Stimulated activated naive CD8-positive, alpha-beta T cell treated with anti-CD3 and anti-CD28 coated beads, Interleukin-15, Interleukin-2, amounts not matched to agents 100 U/mL and 50 U/mL, for 24 hours (primary cell): ENCODE measurements at places on chromosomes 5 and 9.

DNA sequence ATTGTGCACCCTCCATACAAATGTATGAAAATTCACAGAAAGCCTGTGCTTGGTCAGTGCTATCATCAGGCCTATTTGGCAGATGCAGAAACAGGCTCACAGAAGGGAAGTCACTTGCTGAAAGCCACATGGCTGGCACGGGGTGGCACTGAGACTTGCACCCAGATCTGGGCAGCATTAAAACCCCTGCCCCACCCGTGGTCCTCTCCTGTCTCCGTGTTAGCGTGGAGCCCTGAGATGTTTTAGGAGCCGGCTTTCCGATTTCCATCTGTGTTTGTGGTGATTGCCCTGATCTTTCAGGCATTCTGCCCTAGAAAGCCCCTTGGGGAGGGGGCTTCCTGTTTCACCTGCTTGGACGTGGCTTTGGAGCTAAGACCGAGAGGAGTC is 102.2 kb upstream of the IER5L start:
- no peak for DNase-seq

GRCh38 chr5:67941614-67942401 is 273.7 kb upstream of the PIK3R1 start:
- DNase-seq = no peak

- DNase-seq = no peak
Observed at GRCh38 chr5:132142459-132142858, 68.9 kb downstream of the CSF2 start.

DNA sequence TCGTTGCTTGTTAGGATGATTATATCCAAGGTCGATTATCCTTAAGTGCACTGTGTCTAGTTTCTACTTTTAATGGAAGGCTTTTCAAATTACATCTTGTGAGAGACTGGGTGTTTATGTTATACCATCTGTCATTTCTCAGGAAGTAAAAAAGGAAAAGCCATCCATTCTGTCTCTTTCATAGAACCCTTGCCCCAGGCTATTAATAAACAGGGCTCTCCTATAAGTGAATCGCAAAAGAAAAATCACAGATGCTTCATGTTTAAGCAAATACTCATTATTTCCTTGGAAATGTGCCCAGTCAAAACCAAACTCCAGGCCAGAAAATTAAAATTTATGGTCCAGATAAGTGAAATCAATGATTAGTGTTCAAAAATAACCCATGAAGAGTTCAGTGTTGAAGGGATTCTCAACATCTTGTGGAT is 58.1 kb downstream of the STARD4 start:
- DNase-seq = no peak

DNA sequence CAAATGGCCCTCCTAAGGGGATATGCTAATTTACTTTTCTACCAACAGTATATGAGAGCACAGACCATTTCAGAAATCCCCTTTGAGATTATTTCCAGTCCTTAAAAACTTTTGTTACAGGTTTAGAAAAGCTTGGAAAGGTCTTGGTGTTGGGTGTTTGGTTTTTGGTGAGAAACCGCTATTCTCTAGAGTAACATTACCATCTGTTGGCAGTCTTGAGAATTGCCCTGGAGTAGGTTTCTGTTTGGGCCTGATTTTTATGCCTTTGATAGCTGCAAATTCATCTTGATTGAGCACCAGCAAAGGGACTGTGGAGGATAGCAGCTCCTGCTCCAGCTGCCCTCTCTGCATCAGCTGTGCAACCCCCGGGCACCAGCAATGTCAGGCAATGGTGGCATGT is 8.0 kb downstream of the NUDT2 start:
- no peak for DNase-seq

GRCh38 chr5:6206501-6206900 is 171.8 kb downstream of the MED10 start:
- DNase-seq = no peak

GRCh38 chr9:97501972-97502221 is 431 bp downstream of the TMOD1 start:
- no peak for DNase-seq

GRCh38 chr9:120757026-120757913 is 35.9 kb downstream of the FBXW2 start:
- DNase-seq = no peak

- DNase-seq = no peak
Observed at GRCh38 chr5:42483472-42484154, 60.4 kb downstream of the GHR start.

GRCh38 chr9:21028466-21028865 is 3.0 kb downstream of the HACD4 start:
- DNase-seq = no peak

- no peak for DNase-seq
Observed at GRCh38 chr9:17987189-17987588, 408.3 kb downstream of the SH3GL2 start.

DNA sequence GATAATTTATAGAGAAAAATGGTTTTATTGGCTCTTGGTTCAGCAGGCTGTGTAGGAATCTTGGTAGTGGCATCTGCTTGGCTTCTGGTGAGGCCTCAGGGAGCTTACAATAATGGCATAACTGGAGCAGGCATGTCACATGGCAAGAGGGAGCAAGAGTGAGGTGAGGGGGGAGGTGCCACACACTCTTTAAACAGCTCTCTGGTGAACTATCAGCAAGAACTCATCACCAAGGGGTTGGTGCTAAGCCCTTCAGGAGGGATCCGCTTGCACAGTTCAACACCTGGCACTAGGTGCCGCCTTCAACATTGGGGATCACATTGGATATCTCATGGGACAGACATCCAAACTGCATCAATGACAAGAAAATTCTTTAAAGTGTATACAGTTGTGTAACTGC is 10.5 kb downstream of the GPBP1 start:
- DNase-seq = no peak

DNA sequence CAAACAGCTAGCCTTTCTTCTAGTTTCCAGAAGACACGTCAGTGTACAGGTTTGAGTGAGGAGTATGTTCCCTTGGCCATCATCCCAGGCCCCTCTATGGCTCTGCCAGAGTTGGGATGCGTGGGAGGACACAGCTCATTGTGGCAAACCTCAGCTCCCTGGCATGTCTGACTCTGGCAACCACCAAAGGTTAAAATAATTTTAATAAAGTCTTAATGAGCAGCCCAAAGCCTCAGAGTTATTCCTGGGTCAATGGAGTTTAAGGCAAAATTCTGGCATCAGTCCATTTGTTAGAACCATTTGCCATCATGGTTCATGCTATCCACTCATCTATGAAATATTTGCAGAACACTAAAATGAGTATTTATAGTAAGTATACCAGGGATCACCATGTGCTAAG is 79.8 kb upstream of the PAPPA start:
- no peak for DNase-seq

DNA sequence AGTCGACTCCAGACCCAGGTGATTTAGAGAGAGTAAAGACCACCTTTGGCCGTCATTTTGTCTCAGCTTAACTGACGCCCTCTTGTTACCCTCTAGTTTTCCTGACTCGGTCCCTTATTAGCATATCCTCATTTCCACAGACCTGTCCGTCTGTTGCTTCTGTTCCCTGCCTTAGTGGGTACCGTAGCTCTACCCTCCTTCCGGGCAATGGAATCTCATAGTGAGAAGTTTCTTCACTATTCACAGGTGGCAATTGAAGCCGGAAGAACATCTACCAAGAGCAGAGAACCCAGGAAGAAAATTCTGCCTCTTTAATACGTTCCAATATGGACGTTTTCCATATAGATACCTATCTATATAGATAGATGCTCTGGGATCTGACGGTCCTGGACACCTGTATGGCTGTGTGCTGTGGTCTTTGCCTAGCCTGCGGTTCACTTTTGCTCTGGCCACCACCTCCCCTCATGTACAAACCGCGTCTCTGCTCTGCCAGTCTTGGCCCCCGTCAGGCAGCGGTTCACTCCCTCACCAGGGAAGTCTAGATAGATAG is 652 bp upstream of the TMEM161B start:
- no peak for DNase-seq

DNA sequence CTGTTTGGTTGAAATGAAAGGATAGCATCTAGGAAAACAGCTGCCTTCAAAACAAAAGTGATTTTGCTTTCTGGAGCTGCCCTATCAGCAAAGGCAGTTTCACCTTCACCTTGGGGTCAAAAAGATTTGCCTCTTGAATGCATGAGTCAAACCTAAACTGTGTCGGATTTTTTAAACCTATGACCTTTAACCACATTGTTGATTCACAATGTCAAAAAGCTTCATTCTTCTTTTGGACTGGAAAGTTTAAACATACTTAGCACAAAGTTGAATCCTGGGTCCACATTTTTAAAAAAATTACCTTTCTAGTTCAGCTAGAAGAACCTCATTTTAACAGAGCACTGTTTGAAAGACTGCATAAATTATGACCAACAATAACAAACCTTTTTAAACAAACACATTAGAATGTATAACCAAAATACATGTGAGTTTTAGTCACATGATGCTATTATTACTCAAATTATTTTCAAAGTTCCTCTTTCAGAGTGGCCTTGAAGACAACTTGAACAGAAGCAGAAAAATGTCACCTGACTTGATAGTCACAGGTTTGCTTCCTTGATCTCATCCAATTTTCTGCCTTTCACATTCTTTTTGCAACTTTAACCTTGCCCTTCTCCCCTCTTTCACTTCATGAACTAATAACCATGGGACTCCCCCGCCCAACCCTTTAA is 109.7 kb upstream of the LHFPL2 start:
- no peak for DNase-seq

GRCh38 chr5:1152156-1152555 is 40.3 kb upstream of the SLC12A7 start:
- peak; percentile 20 for DNase-seq

DNA sequence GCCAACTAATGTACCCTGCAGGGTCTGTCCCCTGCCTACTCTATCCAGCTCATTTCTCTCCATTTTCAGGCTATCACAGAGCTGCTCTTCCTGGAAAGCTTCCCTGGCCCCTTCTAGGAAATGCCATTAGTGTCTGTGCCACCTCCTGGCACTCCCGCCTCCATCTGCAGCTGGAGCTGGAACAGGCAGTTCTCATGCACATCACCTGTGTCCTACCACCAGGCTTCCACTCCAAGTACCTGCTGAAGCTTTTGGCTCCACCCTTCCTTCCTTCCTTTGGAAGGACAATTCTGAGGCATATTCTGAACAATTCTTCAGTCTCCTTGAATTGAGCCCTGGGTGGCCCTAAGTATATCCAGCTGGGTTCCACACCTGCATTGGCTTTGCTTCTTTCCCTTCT is 156.2 kb upstream of the ZNF618 start:
- no peak for DNase-seq

GRCh38 chr5:50786073-50786472 is 119.6 kb downstream of the PARP8 start:
- DNase-seq = no peak

- no peak for DNase-seq
Observed at GRCh38 chr5:9059920-9060691, 485.8 kb downstream of the SEMA5A start.

GRCh38 chr9:113933671-113934070 is 57.6 kb downstream of the ZNF618 start:
- no peak for DNase-seq

DNA sequence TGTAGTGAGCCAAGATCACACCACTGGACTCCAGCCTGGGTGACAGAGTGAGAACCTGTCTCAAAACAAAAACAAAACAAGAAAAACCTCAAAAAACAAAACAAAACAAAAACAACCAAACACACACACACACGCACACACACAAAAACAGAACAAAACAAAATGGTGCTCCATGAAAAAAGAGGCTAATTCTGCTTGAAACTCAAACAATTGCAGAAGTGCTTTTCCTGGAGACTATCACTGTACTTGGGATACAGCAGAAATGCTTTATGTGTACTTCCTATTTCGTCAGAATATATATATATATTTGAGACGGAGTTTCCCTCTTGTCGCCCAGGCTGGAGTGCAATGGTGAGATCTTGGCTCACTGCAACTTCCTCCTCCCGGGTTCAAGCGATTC is 49.9 kb upstream of the HSPA9 start:
- no peak for DNase-seq

- DNase-seq = no peak
Observed at GRCh38 chr5:58122157-58122556, 337.7 kb downstream of the PLK2 start.
